Endodermal cell (in vitro differentiated cells): ENCODE measurements at places on chromosomes 1 and 21.

- DNase-seq: no peak
These were observed 128.6 kb downstream of the RIPK4 start for GRCh38 chr21:41638201-41638790.

DNA sequence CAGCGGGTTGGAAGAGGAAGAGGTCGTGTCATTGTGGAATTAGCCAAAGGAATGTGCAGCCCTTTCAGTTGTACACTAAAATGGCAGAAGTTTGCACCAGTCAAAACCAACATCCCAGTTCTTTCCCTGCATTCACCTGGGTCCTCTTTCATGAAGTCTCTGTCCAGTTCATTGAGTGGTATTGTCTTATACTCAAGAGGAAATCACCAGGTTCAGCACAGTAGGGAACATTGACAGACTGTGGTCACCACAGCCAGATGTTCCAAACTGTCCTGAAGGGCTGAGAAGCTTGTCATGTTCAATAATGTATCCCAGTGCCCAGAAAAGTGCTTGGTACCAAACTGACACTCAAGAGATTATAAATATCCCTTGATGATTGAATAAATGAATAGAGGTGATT is 131.6 kb downstream of the GLUL start:
- DNase-seq: no peak

DNA sequence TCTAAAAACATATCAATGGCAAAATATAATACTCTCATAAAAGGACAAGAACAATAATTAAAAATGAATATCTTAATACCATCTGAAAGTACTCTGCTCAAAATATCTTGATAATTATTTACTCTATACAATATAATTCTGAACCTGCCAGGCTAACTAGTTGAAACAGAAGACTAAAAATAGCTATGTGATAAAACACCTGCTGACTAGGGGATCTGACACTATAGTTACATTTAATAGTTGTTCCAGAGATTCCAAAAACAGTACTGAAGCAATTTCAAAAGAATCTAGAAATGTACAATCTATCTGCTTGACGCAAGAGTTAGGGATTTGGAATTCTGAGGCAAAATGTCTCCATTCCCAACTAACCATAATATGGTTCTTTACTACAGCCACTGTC is 30.2 kb downstream of the ERO1B start:
- no peak for DNase-seq

DNA sequence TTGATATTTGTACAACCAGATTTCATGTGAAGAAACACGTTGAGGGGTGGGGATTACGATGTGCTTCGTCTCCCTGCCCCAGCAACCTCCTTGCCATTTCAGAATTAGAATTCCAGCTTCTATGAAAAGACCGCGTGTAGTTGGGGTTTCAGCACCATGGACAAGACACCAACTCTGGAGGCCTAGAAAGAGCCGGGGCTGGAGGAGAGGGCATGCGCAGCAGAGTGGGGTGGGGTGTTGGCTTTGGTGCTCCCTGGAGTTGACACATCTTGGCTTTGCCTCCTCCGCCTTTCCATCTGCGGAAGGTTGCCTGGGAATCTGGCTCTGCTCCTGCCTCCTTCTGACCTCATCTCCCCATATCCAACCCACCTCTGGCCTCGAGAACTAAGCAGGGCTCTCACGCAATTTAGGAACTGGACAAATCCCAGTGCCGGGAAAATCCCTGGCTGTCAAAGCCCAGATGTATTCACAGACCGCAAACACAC is 11.8 kb downstream of the HTR6 start:
- peak; percentile 93 for DNase-seq

DNA sequence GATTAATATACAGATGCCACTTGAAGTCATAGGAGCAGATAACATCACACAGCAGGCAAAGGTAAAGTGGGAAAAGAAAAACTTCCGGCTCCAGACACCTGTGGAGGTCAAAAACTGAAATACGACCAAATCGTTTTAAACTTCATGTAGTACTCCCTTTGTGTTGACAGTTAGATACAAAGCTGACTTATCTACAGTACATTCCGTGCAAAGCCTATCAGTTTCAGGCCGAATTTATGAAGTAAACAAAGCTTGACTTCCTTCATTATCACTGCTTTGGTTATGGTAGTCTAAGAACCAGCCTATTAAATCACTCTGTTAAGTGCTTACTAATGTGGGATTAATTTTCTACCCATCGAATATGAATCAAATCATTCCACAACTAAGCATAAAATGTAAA is 156.3 kb downstream of the SMYD3 start:
- DNase-seq: no peak

GRCh38 chr1:32984090-32984454 is 19.5 kb upstream of the RNF19B start:
- DNase-seq: no peak

DNA sequence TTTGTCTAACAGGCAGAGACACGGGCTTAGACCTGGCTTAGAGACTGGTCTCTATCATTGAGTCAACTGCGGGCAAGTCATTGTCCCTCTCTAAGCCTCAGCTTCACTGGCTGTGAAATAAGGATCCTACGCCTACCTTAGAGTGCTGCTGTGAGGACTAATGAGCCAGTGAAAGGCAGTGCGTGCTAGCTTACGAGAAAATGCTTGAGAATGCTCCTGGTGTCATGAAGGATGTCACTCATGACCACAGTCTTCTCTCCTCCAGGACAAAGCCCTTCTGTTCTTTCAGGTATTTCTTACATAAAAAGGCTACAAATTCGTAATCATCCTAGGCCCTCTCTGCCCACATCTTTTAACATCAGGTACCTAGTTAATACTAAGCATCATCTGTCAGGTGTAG is 16.5 kb upstream of the A3GALT2 start:
- DNase-seq: no peak
